MM.1S (cell line): ENCODE measurements at places on chromosomes 11 and 22.

GRCh38 chr11:76800466-76801200 lies 17.5 kb downstream of the TSKU start:
- DNase-seq, result no peak

DNA sequence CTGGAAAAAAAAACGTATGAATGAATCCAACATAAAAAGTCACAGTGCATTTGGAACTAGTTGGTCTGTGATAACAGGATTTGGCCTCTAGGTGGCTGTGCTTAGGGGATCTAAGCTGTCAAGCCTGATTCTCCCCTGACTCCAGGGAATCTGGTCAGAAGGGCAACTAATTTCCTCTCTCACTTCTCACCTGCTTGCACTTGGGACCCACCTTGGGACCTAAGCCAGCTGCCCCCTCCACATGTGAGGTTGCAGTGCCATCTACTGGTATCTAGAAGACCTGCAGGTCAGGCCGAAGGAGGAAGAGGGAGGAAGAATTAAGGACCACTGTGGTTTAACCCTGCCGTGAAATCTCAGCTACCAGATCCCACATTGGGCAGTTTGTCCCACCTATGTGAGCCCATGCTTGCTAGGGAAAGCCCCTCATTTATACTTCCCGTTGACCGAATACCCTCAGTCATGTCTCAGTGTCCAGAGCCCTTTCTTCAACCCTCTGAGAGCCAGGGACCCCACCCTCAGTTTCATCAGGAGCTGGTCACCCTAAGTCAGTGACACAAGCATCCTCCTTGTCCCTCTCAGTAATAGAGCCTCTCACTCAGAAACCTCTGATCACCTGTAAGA lies 33.2 kb upstream of the CAVIN3 start:
- DNase-seq, result peak; percentile 58

- DNase-seq, result no peak
Measured at GRCh38 chr22:20022231-20022977, 1.5 kb downstream of the TANGO2 start.

DNA sequence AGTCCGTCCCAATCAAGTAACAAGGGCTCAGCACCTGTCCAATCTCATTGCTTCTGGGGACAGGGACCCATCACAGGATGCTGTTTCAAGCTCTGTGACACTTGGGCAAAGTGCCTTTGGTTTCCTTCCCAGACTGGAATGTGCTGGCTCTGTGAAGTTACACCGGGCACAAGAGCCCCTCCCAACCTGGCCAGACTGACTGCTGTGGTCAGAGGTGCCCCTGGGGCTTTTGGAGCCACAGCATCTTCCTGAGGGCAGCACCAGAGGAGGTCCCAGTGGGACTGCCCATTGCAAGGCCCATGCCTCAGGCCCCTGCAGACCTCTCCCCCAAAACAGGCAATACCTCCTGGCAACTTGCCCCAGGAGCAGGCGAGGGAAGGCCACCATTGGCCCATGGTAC lies 155.2 kb upstream of the GRK3 start:
- DNase-seq, result no peak
